ENCODE measurements at places on chromosomes 6 and 20. TPM values are rescaled to one million over a fixed set of nuclear protein-coding genes. Genes with fewer than 3 reads are reported as not detected.

The RNF144B gene
- 1.1 TPM for polyA plus RNA-seq

The PRRT1 gene
- 0.71 TPM for polyA plus RNA-seq

The UST gene
- 9.5 TPM for polyA plus RNA-seq

The LST1 gene
- polyA plus RNA-seq: not detected

The GPLD1 gene
- polyA plus RNA-seq: 2.9 TPM

The CST5 gene
- not detected for polyA plus RNA-seq

The MDFI gene
- polyA plus RNA-seq: 78.9 TPM

The PTCHD4 gene
- 0.11 TPM for polyA plus RNA-seq

The HNF4A gene
- 0.03 TPM for polyA plus RNA-seq

The PSORS1C2 gene
- polyA plus RNA-seq: 0.11 TPM

The TRDN gene
- polyA plus RNA-seq: 1.2 TPM

The TXLNB gene
- 0.05 TPM for polyA plus RNA-seq

The CNBD2 gene
- polyA plus RNA-seq: 3.2 TPM

The NFATC2 gene
- 0.27 TPM for polyA plus RNA-seq

The SLC17A2 gene
- polyA plus RNA-seq: not detected

The TAGAP gene
- polyA plus RNA-seq: not detected

The TFAP2D gene
- not detected for polyA plus RNA-seq

The NKX2-4 gene
- polyA plus RNA-seq: 0.12 TPM

The PPP1R14C gene
- polyA plus RNA-seq: 0.30 TPM

The CLPSL2 gene
- polyA plus RNA-seq: 3.2 TPM

The ALDH5A1 gene
- 1.3 TPM for polyA plus RNA-seq

The KCNK16 gene
- polyA plus RNA-seq: not detected

The CST7 gene
- not detected for polyA plus RNA-seq

The POM121L2 gene
- polyA plus RNA-seq: 0.05 TPM

The SYCP2 gene
- polyA plus RNA-seq: 0.02 TPM

The PTGIS gene
- 44.0 TPM for polyA plus RNA-seq

All from H1 (cell line).